Activated CD8-positive, alpha-beta memory T cell treated with anti-CD3 and anti-CD28 coated beads for 4 hours (primary cell): ENCODE measurements at places on chromosomes 12 and 14.

DNA sequence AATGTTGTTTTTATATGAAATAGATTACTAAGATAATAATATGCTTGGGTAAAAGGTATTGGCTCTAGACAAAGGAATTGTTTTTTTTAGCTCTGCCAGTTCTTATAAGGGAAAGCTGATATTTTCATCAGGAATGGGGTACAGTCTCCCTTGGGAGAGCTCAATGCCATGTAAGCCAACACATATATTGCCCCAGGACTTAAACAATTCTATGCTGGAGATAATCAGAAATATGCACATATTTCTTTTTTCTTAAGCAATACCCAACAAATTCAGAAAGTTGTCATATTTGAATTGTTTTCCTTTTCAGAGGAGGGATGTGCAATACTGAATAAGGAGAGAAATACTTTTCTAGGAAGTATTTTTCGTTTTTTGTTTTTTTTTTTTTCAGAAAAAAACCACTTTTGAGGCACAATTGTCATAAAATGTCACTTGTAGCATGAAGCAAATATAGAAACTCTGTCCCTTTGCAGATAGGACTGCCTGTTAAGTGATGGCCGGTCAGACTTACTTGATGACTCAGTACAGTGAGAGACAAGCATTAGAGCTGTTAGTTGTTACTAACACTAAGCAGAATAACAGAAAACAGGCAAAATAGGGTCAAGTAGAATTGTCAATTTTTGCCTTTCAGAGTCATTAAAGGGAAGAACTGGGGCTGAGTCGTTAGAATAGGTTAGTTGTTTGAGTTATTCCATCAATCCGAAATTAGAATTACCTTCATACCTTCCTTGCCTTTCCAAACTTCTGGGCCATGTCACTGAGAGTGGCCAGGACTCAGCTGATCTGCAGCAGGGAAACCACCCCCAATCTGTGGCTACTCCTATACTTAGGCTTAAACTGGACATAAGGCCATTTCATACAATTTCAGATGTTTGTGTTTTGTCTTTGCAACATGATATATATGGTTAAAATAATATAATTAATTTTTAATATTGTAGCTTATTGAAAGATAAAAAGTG lies 168.1 kb downstream of the SLC38A4 start:
- no peak for DNase-seq

DNA sequence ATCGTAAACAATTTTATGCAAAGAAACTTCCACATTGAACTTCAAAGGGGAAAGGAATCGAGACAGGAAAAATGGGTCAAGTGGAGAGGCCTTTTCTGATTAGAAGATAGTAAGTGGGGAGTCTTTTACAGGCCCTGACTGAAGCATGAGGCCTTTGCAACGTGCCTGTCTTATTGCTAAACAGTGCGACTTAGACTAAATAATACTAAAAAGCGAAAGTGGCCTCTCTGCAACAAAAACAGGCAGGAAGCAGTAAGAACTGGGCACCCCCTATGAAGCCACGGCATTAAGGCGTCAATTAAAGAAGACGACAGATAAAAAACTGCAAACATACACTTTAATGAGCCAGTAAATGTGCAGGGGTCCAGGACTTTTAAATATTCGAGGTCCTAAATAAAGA lies 283.4 kb upstream of the GRIP1 start:
- DNase-seq: no peak

DNA sequence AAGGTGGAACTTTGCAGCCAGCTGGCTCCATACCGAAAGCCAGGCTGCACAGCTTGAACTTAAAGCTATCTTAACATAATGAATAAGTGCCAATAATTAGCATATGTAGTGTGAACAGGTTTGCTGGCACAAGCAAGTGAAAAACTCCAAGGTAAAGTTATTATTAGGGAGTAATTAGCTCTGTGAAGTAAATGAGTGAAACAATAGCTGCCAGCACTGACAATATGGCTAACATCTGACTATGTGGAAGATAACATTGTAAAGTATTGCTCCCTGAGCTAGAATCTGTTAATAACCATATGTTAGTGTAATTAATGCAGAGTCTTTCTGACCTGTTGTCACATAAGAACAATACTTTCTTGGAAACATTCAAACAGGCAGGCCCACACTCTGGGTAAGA lies 246.4 kb downstream of the SOX5 start:
- DNase-seq: no peak

GRCh38 chr12:12474931-12475795 lies 87.5 kb downstream of the DUSP16 start:
- DNase-seq: no peak
